ENCODE measurements at places on chromosomes 13 and 19. TPM values are rescaled to one million over a fixed set of nuclear protein-coding genes. Genes with fewer than 3 reads are reported as not detected.
A peak's percentile ranks its signal among the peaks of the same experiment; 100 is the strongest.

- ATAC-seq, result peak; percentile 47
These were observed at the start of gene ADAMTS10 for GRCh38 chr19:8610041-8610935. Gene ADAMTS10 (minus strand): TSS chr19:8610715. CDS start chr19:8605710, 5,005 bp downstream.

The ZSWIM9 gene
- 11.3 TPM for total RNA-seq

The PRODH2 gene
- total RNA-seq, result 0.13 TPM

The CBARP gene
- 0.77 TPM for total RNA-seq

The KRTDAP gene
- not detected for total RNA-seq

- ATAC-seq, result peak; percentile 57
These were observed 524 bp downstream of the NAA16 start for GRCh38 chr13:41311406-41312175.

The B3GNT3 gene
- not detected for total RNA-seq

- peak; percentile 27 for ATAC-seq
These were observed 67.4 kb upstream of the CLDN10 start for GRCh38 chr13:95485045-95485517.

- ATAC-seq, result no peak
These were observed 162.9 kb upstream of the NBEA start for GRCh38 chr13:34779171-34779570.

- ATAC-seq, result no peak
These were observed 992 bp upstream of the ADGRE1 start for GRCh38 chr19:6886277-6886897.

GRCh38 chr13:59865398-59865797 is 298.3 kb downstream of the DIAPH3 start:
- ATAC-seq, result no peak

- no peak for ATAC-seq
These were observed 1.7 kb upstream of the ZNF446 start for GRCh38 chr19:58474291-58474996.

GRCh38 chr19:47381653-47382279 is 32.7 kb downstream of the DHX34 start:
- peak; percentile 47 for ATAC-seq

The COMP gene
- not detected for total RNA-seq

DNA sequence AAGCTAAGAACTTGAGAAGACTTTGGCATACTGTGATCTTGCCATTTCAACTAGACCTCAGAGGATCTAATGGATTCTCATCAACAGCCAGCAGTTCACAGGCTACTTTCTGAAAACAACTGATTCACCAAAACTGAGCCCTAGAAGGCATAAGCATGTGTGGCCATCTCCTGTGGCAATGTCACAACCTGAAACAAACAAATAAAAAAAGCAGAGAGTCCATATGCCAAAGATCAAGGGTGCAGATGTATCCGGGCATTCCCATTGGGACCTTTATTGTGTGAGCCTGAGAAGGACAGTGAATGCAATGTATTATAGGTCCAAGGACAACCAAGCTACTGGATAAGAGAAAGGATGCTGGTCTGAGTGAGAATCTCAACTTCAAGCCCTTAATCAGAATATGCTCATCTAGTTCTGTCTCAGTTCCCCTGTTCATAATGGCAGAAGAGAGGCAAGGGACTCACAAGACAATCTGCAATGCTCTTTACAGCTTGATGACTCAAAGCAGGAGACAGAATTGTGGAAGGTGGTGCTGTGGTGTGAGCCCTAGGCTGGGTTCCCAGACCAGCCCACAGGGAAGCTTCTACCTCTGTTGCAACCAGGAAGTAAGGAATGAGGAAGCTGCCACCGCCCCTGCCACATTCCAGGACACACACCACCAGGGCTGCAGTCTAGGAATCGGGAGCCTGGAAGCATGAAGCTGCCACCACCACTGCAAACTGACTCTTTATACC is 133.7 kb downstream of the RAP2A start:
- ATAC-seq, result peak; percentile 38

- peak; percentile 72 for ATAC-seq
These were observed 101.8 kb upstream of the MBNL2 start for GRCh38 chr13:97120346-97120745.

- ATAC-seq, result no peak
These were observed 412.6 kb downstream of the KLF12 start for GRCh38 chr13:73721571-73721970.

DNA sequence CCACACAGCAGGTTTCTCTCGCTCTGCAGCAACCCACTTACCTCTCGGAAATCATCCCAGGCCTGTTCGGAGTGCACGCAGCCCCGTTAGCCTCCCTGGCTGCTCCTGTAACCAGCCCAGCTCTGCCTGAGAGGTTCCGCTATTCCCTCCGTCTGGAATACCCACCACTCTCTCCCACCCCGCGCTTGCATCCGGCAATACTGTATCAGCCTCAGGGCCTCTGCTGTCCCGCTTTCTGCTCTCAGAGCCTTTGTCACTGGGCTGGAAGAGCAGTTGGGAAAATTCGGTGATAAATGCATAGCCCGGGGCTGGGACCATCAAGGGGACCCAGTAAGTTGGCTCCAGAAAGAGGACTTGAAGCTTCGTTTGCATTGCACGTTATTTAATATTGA is 759 bp upstream of the TLE6 start:
- no peak for ATAC-seq

The CCDC169 gene
- 1.1 TPM for total RNA-seq

The ZNF85 gene
- 11.1 TPM for total RNA-seq

The ZNF556 gene
- not detected for total RNA-seq

The DZIP1 gene
- not detected for total RNA-seq

The ZNF285 gene
- not detected for total RNA-seq

- peak; percentile 88 for ATAC-seq
These were observed 5.8 kb upstream of the FCGRT start for GRCh38 chr19:49506575-49507105.

DNA sequence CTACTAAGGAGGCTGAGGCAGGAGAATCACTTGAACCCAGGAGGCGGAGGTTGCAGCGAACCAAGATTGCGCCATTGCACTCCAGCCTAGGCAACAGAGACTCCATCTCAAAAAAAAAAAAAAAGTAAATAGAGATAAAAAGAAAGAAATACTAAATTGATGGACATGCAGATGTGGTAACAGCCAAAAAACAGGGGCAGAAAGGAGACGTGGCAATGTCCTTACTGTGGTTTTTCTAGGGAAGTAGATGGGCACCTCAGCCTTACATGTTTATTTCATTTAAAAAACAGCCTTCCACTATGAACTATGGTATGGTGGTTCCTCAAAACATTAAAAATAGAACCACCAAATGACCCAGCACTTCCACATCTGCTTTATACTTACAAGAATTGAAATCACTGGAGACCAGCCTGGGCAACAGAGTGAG is 6.5 kb upstream of the EIF3G start:
- ATAC-seq, result no peak

DNA sequence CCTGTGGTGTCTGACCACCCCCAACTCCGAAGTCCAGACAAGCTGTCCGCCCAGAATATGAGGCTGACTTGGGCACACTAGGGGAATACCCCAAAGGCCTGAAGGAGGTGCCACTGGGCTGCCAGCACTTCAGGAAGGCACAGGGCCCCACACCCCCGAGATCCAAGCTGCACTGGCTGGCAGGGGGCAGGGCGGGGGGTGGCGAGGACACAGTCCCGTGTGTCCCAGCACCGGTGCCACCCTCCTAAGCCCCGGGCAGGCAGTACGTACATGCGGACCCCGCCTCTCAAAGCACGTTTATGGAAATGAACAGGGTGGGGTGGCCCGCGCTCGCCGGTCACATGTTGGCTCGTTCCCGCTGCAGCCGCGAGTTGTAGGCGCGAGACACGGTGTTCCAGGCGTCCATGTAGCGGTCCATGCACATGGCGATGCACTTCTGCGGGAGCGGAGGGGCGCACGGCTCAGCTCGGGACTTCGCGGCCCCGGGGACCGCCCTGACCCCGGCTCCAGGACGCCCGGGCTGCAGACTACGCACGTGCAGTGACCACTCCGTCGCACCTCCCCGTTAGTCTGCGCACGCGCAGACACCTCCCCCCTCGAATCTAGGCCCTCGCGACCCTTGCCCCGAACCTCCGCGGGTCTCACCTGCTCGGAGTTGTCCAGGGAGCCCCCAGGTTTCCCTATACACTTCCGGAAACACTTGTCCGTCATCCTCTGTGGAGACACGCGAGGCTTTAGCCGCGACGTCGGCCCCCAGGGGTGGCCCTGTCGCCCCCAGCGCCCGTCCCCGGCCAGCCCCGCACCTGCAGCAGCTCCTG is 566 bp downstream of the TIMM13 start:
- ATAC-seq, result peak; percentile 20

- ATAC-seq, result no peak
These were observed at the start of gene C3 for GRCh38 chr19:6720369-6721137. Gene C3 (minus strand): TSS chr19:6720650. CDS start chr19:6720589, 61 bp downstream.

GRCh38 chr13:26721251-26722121 is 39.1 kb downstream of the GPR12 start:
- peak; percentile 57 for ATAC-seq

DNA sequence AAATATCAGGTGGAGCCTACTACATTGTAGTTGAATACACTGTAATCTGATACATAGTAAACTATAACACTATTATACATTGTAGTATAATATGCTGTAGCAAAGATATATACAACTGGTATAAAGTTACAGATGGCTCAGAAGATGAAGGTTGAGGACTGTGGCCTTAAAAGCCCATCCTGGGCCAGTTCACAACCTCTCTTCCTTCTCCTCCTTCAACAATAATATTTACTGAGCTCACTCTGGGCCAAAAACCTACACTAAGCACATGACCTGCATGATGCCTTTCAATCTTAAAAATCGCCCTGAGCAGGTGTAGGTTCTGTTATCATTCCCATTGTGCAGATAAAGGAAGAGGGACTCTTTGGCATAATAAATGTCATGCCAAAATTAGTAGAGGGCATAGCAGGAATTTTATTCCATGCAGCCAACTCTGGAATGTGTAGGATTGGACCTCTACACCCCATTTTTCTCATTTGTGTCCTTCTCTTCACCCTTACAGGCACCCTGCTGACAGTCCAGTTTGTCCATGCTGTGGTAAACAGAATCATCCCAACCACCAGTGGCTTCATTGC is 14.6 kb upstream of the SIN3B start:
- ATAC-seq, result no peak

GRCh38 chr13:107824635-107825034 is 390.7 kb downstream of the LIG4 start:
- ATAC-seq, result no peak

GRCh38 chr19:5804516-5805461 is at the start of gene NRTN:
Gene NRTN (plus strand): TSS chr19:5805067. CDS start chr19:5824166, 19,099 bp downstream.
- ATAC-seq, result peak; percentile 16

GRCh38 chr13:98300956-98301641 is 124.0 kb upstream of the RNF113B start:
- no peak for ATAC-seq

The GAPDHS gene
- not detected for total RNA-seq

The PCDH8 gene
- not detected for total RNA-seq

- ATAC-seq, result no peak
These were observed 81.8 kb upstream of the GJB6 start for GRCh38 chr13:20313896-20314295.

- ATAC-seq, result no peak
These were observed 459.2 kb downstream of the TSHZ3 start for GRCh38 chr19:30890033-30890432.

DNA sequence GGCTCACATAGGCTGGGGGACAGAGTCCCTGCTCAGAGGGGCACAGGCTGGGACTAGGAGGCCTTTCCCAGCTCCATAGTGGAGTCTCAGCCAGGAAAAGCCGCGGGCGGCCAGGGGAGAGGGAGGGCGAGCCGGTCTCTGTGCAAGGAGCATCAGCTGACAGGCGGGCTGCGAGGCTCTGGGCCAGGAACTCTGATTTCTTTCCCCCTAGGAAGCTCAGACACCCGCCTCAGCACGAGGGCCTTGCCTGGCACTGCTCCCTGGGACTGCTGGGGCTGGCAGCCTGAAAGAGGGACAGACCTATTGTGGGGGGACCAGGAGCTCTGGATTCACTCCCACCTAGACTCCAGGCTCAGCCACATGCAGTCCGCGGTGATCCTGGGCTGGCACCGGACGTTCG is 2.2 kb upstream of the PLK5 start:
- ATAC-seq, result no peak

The IRF2BP1 gene
- total RNA-seq, result 16.4 TPM

- ATAC-seq, result peak; percentile 41
These were observed 432 bp downstream of the ZNF611 start for GRCh38 chr19:52734331-52734892.

GRCh38 chr13:84894749-84895148 is 904.5 kb downstream of the SLITRK6 start:
- ATAC-seq, result no peak

All from activated T-helper 17 cell treated with anti-CD3 and anti-CD28 coated beads, Interleukin-2, amount 50 U/mL, for 72 hours (primary cell).